ENCODE measurements at places on chromosomes 11 and 22. TPM values are rescaled to one million over a fixed set of nuclear protein-coding genes. Genes with fewer than 3 reads are reported as not detected.
A peak's percentile ranks its signal among the peaks of the same experiment; 100 is the strongest.

DNA sequence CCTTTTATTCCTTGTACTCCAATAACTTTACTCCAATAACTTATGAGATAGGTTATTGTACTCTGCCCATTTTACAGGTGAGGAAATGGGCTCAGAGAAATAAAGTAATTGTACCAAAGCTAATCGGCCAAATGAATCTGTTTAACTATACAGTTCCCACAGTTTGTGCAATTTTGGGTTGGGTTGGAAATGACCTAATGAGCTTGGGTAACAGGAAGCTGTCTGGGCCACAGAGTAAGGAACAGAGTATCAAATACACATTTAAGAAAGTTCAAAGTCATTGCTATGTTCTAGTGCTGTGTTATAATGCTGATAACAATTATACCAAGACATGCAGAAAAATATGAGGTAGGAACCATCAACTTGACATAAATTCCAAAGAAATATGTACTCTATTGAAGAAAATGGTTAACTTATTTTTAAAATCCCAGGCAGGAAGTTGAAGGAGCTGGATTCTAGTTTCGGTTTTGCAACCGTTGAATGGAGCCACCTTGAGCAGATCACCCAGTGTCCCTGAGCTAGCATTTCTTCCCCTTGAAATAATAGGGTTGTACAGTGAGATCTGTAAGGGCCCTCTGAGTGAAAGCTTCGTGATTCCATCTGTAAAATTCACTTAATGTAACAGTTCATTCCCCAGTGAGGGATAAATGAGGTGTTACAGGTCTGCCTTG is 360.9 kb upstream of the NARS2 start:
- no peak for ATAC-seq
- no peak overlapping the region for H3K4me3 ChIP-seq
- H3K36me3 ChIP-seq = no peaks in the 10 kb centered on the region
- H3K4me1 ChIP-seq = no peaks in the 10 kb centered on the region
- H3K27ac ChIP-seq = no peak overlapping the region

- no peaks in the 10 kb centered on the region for H3K4me1 ChIP-seq
- H3K36me3 ChIP-seq = no peaks in the 10 kb centered on the region
- no peak overlapping the region for H3K27ac ChIP-seq
- peaks cover 6% of the 10 kb centered on the region for H3K27me3 ChIP-seq
Measured at GRCh38 chr22:32832174-32832573, 30.7 kb downstream of the TIMP3 start.

- no peak overlapping the region for H3K4me3 ChIP-seq
- H3K27me3 ChIP-seq = peaks cover 3% of the 10 kb centered on the region
- H3K4me1 ChIP-seq = peaks cover 10% of the 10 kb centered on the region
- H3K27ac ChIP-seq = no peak overlapping the region
- no peaks in the 10 kb centered on the region for H3K36me3 ChIP-seq
- no peak for ATAC-seq
Measured at GRCh38 chr11:1935156-1936071, 11.7 kb upstream of the MRPL23 start.

GRCh38 chr22:39405346-39406085 is 5.9 kb downstream of the TAB1 start:
- ATAC-seq = no peak
- peaks cover 28% of the 10 kb centered on the region for H3K4me1 ChIP-seq
- H3K27me3 ChIP-seq = no peaks in the 10 kb centered on the region
- H3K4me3 ChIP-seq = no peak overlapping the region

DNA sequence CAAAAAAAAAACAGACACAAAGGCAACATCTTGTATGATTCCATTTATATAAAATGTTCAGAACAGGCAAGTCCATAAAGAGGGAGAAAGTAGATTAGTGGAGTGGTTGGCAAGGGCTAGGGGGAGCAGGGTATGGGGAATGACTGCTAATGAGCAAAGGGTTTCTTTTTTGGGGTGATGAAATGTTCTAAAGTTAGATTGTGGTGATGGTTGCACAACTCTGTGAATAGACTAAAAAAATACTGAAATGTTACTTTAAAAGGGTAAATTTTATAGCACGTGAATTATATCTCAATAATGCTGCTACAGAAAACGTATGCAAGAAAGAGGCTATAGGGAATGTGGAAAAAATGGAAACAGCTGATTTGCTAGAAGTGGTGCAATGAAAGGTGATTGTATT is 155.1 kb downstream of the TENM4 start:
- H3K4me1 ChIP-seq = no peaks in the 10 kb centered on the region
- ATAC-seq = no peak
- no peaks in the 10 kb centered on the region for H3K36me3 ChIP-seq
- H3K27ac ChIP-seq = no peak overlapping the region
- no peak overlapping the region for H3K4me3 ChIP-seq

DNA sequence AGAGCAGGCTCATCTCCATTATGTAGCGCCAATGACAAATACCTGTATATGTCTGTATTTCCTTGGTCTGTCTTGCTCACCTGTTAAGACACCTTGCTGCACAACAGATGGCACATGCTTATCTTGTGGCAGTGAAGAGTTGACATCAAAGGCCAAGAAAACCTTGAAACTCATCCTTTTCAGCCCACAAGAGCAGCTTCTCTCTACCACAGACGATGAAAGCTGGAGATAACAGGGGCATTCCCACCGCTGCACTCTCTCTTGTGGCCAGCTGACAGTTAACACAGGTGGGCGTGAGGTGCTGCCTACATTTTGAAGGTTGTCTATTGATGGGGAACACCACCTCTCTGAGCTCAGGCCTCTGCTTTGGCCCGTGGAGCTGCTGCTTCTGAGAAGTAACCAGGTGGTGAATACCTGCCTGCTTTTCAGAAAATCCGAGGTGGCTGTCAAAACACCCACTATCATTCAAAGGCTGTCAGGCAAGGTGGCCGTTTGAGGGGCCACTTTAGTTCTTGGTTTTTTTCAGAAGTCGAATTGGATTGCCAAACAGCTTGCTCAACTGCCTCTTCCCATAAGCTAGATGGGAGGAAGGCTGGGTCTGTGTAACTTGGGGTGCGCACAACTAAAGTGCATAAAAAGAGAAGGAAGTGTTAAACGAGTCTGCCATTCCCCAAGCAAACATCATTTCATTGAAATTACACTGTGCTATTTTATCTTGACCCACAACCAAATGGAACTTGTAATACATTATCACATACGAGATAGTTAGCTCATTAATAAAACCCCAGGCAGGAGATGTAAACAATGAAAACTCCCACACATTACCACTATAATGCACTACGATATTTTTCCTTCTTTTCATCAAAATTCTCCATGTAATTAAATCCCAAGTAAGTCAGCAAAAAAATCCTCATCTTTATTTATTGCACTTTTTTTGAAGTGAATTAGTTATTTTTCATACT is 87.1 kb upstream of the RAG2 start:
- H3K4me3 ChIP-seq = no peak overlapping the region
- H3K36me3 ChIP-seq = no peaks in the 10 kb centered on the region
- ATAC-seq = peak; percentile 63
- H3K27me3 ChIP-seq = peaks cover 61% of the 10 kb centered on the region

DNA sequence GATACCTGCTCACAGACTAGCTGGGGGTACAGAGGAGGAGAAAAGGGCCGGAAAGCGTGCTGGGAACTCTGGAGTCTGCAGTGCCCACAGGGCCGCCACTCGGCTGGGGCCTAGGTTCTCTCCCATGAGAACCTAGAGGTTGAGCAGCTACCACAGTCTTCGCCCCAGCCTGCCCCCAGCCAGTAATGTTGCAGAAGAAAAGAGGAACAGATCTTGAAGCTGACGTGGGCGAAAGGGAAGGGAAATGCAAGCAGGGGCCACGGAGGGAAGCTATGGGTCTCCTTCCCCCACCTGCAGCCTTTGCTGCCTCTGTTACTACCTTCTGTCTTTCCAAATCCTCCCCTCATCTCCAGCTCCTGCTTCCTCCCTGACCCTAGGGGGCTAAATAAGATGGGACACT is 28.8 kb upstream of the P2RY2 start:
- H3K4me1 ChIP-seq = no peaks in the 10 kb centered on the region
- H3K27ac ChIP-seq = no peak overlapping the region
- H3K36me3 ChIP-seq = no peaks in the 10 kb centered on the region
- ATAC-seq = no peak
- no peak overlapping the region for H3K4me3 ChIP-seq
- H3K27me3 ChIP-seq = peaks cover 6% of the 10 kb centered on the region

The POTEH gene
- total RNA-seq = not detected

The TNNI2 gene
- total RNA-seq = not detected

DNA sequence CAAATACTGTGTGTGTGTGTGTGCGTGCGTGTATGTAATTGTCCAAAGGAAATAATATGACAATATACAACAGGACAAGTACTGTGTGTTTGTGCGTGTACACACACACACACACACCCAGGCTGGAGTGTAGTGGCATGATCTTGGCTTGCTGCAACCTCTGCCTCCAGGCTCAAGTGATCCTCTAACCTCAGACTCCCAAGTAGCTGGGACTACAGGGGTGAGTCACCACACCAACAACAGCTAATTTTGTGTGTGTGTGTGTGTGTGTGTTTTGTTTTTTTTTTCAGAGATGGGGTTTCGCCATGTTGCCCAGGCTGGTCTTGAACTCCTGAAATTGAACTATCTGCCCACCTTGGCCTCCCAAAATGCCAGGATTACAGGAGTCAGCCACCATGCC is 61.5 kb downstream of the NUP98 start:
- H3K27me3 ChIP-seq = no peaks in the 10 kb centered on the region
- no peak overlapping the region for H3K27ac ChIP-seq
- peaks cover 99% of the 10 kb centered on the region for H3K36me3 ChIP-seq
- no peak overlapping the region for H3K4me3 ChIP-seq

The APOBEC3C gene
- total RNA-seq = 115 TPM

GRCh38 chr11:70034740-70035365 is 43.3 kb upstream of the ANO1 start:
- no peak overlapping the region for H3K27ac ChIP-seq
- no peak for ATAC-seq

- no peak overlapping the region for H3K27ac ChIP-seq
- no peaks in the 10 kb centered on the region for H3K27me3 ChIP-seq
- no peak overlapping the region for H3K4me3 ChIP-seq
- H3K36me3 ChIP-seq = no peaks in the 10 kb centered on the region
- H3K4me1 ChIP-seq = no peaks in the 10 kb centered on the region
- no peak for ATAC-seq
Measured at GRCh38 chr11:19992162-19992561, 168.1 kb downstream of the DBX1 start.

The UBE2L6 gene
- total RNA-seq = 69.2 TPM

DNA sequence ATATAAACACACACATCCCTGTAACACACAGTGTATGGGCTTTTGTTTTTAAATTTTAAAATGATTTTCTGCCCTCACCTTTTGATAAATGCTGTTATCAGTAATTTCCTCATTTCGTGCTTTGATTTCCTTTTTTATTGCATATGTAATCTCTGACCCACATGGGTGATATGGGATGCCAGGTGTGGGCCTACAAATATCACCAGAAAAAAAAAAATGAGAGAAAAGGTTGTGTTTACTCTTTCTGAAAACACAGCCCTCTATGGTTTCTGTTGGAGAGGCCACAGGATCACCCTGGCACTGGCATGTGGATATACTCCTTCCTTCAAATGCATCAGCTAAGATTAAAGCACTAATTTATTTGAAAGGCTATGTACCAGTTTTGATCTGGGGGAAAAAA is 17.0 kb downstream of the DRD2 start:
- H3K27ac ChIP-seq = no peak overlapping the region
- H3K4me3 ChIP-seq = no peak overlapping the region
- H3K27me3 ChIP-seq = peaks cover 17% of the 10 kb centered on the region

- H3K36me3 ChIP-seq = no peaks in the 10 kb centered on the region
- peaks cover 34% of the 10 kb centered on the region for H3K4me1 ChIP-seq
- H3K27ac ChIP-seq = peak overlapping the region; percentile 83
- peak; percentile 66 for ATAC-seq
Measured at GRCh38 chr11:14577835-14578529, 57.8 kb upstream of the PSMA1 start.

GRCh38 chr11:102197670-102198139 is 87.5 kb downstream of the YAP1 start:
- H3K27me3 ChIP-seq = peaks cover 26% of the 10 kb centered on the region
- no peak for ATAC-seq
- H3K36me3 ChIP-seq = no peaks in the 10 kb centered on the region

DNA sequence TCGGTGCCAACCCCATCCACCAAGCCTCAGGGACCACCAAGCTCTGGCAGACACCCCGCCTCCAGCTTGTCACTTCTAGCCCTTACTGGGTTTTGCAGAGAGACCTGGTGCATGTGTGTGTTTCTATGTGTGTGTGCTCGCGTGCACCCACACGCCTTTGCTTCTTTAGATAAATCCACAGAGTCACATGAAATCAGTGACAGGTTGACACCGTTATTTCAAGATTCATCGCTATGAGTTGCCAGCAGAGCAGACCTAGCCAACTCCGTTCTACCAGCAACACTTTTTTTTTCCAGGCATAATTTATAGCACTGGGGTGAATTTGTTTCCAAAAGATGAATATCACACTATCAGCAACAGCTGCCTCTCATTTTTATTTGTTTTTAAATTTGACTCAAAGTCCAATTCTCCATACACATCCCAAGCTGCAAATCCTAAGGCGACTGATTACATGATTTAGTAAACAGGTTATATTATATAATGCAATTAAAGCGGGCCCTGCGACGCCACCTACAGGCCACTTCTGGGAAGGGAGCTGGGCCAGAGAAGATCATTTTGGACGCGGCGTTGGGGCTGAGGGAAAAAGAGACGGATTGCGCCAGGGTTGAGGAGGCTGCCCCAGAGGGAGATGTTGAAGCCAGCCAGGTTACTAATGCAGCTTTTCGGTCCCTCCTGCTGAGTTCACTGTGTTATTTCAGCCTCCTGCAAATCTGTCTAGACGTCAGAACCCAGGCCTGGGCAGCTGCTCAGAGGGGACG is 150.5 kb downstream of the FEZ1 start:
- peaks cover 12% of the 10 kb centered on the region for H3K27me3 ChIP-seq
- H3K27ac ChIP-seq = no peak overlapping the region
- H3K36me3 ChIP-seq = no peaks in the 10 kb centered on the region
- ATAC-seq = peak; percentile 56
- no peak overlapping the region for H3K4me3 ChIP-seq

- H3K27me3 ChIP-seq = no peaks in the 10 kb centered on the region
- H3K4me3 ChIP-seq = no peak overlapping the region
- no peak for ATAC-seq
- H3K4me1 ChIP-seq = no peaks in the 10 kb centered on the region
- H3K36me3 ChIP-seq = no peaks in the 10 kb centered on the region
Measured at GRCh38 chr11:109794501-109794900, 298.7 kb upstream of the ZC3H12C start.

DNA sequence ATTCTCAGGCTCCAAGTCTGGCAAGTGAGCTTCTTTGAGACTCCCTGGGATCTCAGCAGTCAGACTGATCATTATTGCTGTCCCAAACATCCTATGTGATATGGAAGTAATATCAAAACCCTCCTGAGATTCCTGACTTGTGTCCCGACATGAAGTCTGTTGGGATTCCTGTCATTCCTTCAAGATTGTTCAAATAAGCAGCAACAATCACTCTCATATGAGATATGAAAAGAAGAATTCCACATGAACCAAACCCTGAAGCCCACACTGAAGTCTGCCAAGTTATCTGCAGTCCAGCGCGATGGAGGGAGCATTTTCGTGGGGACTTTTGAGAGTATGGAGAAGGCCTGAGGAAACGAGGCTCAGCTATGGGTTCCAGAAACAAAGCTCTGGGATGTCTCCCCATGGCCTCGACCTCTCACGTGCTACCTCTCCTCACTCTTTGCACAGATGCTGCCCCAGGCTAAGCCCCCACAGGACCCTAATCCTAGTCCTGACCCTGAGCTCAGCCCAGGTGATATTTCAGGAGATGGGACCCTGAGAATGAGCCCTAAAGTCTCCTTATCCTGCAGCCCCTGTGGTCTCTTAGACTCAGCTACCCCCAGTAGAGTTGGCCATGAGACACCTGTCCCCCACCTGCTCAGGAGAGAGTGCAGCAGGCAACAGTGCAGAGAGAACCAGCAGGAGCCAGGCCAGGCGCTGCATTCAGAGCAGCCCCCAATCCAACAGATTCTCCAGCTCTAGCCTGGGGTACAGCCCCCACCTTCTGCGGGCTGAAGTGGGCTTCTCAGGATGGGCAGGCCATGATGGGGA is 100.2 kb downstream of the GGTLC2 start:
- H3K27ac ChIP-seq = no peak overlapping the region
- no peak overlapping the region for H3K4me3 ChIP-seq
- H3K36me3 ChIP-seq = no peaks in the 10 kb centered on the region
- no peaks in the 10 kb centered on the region for H3K4me1 ChIP-seq
